ENCODE measurements at places on chromosomes 2 and 18.

GRCh38 chr2:102839668-102840388 lies 78.0 kb downstream of the TMEM182 start:
- DNase-seq, result no peak

DNA sequence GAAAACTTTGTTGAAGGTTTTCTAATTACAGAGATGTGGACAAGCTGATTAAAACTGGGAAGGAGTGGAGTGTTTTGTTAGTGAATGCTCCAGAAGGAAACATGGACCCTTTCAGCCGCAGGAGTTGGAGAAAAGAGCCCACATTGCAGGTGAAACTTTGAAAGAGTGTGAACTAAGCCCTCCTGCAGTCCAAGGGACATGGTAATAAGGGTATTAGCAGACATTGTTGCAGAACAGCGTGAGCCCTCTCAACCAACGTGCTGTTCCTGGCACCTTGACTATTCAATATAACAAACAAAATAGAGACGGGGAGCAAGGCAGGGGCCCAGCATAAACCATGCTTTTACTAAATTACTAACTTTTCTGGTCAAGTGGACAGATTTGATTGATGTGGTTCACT lies 122.7 kb downstream of the EPHA4 start:
- DNase-seq, result no peak

- no peak for DNase-seq
These were observed 67.0 kb downstream of the PMS1 start for GRCh38 chr2:189851174-189851826.

DNA sequence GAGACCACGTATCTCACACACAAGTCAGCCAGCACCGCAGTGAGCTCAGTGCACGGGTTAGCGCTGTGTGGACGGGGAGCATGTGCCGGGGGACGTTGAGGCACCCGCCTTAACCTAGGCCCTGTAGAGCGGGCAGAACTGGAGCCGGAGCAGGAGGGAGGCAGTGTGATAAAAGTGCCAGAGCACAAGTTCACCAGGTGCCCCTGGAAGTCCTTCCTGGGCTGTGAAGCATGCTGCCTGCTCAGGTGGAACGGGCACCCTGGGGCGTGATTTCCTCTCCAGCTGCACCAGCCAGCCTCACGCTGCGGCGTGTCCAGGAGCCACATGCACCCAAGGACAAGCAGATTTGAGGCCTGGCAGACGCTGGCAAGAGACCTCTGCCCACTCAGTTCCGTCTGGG lies 50.3 kb downstream of the ITGB1BP1 start:
- no peak for DNase-seq

- DNase-seq, result no peak
These were observed 10.4 kb downstream of the CERKL start for GRCh38 chr2:181646415-181646987.

- no peak for DNase-seq
These were observed 98.1 kb downstream of the COL6A3 start for GRCh38 chr2:237315829-237316225.

DNA sequence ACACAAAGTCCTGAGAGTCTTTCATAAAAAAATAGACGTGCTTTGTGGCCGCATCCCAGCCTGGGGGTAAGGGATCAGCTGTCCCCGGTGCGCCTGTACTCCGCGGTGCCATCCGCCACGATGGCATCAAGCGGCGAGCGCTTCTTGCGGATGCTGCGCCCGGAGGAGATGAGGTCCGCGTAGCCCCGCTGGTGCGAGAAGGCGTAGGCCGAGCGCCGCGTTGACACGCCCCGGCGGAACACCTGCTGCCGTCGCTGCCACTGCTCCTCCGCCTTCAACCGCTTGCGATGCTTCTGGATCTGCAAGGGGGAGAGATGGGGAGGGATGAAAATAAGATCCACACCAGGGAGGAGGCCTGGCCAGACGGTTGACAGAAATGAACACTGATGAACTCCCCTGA lies 26.8 kb upstream of the NARS1 start:
- DNase-seq, result no peak

- DNase-seq, result no peak
These were observed 2.9 kb upstream of the KHK start for GRCh38 chr2:27083410-27084296.

- no peak for DNase-seq
These were observed 265.0 kb upstream of the SLC8A1 start for GRCh38 chr2:40716879-40717278.

DNA sequence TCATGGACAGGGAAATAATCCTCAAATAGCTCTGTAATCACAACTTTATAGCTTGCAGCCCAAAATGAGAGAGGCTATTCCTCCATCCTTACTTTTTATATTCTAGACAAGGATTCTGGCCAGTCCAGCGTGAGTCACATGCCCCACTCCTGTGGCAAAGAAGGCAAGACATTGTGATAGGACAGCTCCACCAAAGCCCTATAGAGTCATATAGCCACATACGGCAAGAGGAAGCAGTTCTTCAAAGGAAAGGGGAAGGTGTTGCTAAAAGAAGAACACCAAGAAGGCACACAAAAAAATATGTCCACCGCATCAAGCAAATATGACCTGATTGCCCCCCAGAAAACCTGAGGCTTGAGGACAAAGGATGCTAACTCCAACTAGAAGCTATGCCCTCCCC lies 3.4 kb upstream of the GFPT1 start:
- peak; percentile 25 for DNase-seq
